WTC11 (cell line): ENCODE measurements at places on chromosomes 13 and 19. TPM values are rescaled to one million over a fixed set of nuclear protein-coding genes. Genes with fewer than 3 reads are reported as not detected.

DNA sequence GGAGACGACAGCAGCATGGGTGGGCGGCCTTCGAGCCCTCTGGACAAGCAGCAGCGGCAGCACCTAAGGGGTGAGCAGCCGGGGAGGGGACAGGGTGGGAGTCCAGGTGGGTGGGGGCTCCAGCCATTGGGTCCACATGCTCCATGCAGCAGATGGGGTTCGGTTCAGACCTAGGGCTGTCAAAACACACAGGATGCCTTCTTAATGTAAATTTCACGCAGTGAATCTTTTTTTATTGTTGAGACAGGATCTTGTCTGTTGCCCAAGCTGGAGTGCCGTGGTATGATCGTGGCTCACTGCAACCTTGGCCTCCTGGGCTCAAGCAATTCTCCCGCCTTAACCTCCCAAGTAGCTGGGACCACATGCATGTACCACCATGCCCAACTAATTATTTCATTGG is 15.9 kb downstream of the PGLS start:
- H3K27ac ChIP-seq, result no peak overlapping the region
- peaks cover 3% of the 10 kb centered on the region; the same call in 1 of the 2 replicates for H3K36me3 ChIP-seq
- no peak for DNase-seq

GRCh38 chr13:71714802-71715375 is 152.1 kb downstream of the DACH1 start:
- no peak overlapping the region for H3K27ac ChIP-seq
- H3K27me3 ChIP-seq, result no peaks in the 10 kb centered on the region
- DNase-seq, result no peak

DNA sequence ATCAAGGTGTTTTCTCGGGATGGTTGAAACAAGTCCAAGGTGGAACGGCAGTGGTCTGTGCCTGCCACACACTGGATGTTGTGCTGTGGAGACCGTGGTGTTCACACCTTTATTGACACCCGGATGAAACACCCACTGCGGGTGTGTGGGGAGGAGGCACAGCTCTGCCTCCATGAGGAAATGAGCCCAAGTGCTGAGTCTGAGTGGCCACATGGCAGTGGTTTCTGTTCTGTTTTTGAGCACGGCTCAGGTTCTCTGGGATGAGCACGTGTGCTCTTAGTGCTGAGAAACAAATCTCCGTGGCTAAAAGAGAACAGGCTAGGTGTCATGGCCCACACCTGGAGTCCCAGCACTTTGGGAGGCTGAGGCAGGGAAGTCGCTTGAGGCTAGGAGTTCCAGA is 29.5 kb downstream of the UPF1 start:
- no peaks in the 10 kb centered on the region for H3K27me3 ChIP-seq
- H3K36me3 ChIP-seq, result peaks cover 54% of the 10 kb centered on the region
- no peaks in the 10 kb centered on the region for H3K4me1 ChIP-seq
- H3K4me3 ChIP-seq, result no peak overlapping the region

CATSPERD gene
- total RNA-seq, result 0.50 TPM in 1 of 3 replicates, not detected in the others

GRCh38 chr13:27956576-27957300 is 12.4 kb downstream of the CDX2 start:
- H3K4me1 ChIP-seq, result peaks cover 18% of the 10 kb centered on the region
- no peaks in the 10 kb centered on the region for H3K36me3 ChIP-seq

GRCh38 chr13:29621051-29621800 is 25.7 kb upstream of the SLC7A1 start:
- H3K27me3 ChIP-seq, result no peaks in the 10 kb centered on the region
- no peak overlapping the region for H3K27ac ChIP-seq
- H3K4me3 ChIP-seq, result no peak overlapping the region

DNA sequence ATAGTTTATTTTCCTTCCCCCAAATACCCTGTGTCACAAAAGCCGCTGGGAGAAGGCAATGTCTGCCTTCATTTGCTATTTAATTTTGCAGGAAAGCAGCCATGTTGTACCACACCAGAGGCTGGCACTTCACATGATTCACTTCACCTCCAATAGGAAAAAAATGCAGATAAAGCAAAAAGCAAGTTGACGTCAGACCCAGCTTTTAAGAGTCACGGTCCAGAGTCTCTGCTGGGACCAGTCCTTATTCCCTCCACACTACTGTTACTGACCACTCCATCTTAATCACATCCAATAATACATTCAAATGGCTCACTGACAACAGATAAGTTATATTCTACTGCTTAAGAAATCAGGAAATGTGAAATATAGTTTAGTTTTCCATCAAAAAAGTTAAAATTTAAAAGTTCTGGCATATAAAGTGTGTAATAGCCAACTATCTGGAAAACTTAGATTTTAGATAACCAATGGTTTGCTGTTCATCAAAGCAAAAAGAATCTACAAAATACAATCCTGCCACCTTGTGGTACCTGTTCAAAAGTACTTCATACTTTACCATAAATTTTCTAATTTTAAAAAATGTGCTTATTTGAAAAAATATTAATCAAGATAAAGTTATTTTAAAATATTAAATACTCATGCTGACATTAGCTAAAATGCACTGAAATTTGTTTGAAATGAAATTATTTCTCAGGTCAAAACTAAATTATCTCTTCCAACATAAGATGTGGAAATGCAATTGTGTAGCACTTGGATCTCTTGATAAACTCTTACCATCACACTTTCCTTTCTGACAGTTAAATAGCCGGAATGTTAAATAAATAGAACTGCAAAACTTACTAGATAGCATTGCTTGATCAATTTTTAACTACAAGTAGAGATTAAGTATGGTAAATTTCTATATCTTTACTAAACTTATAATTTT is 97.3 kb downstream of the SERP2 start:
- peaks cover 26% of the 10 kb centered on the region for H3K4me1 ChIP-seq
- H3K27me3 ChIP-seq, result no peaks in the 10 kb centered on the region
- DNase-seq, result no peak
- peaks cover 3% of the 10 kb centered on the region for H3K36me3 ChIP-seq
- no peak overlapping the region for H3K4me3 ChIP-seq
- H3K27ac ChIP-seq, result no peak overlapping the region

GRCh38 chr13:113121928-113122471 is 599 bp upstream of the F10 start:
- no peaks in the 10 kb centered on the region for H3K36me3 ChIP-seq
- DNase-seq, result no peak
- H3K4me1 ChIP-seq, result peaks cover 9% of the 10 kb centered on the region
- H3K27me3 ChIP-seq, result no peaks in the 10 kb centered on the region; the same call in 1 of the 2 replicates
- no peak overlapping the region for H3K4me3 ChIP-seq

PRX gene
- total RNA-seq, result 8.2 to 8.4 TPM (median 8.3 TPM) in 3 replicates

GRCh38 chr19:16330368-16330801 is 5.8 kb downstream of the KLF2 start:
- H3K27ac ChIP-seq, result no peak overlapping the region
- H3K4me3 ChIP-seq, result no peak overlapping the region
- no peaks in the 10 kb centered on the region for H3K36me3 ChIP-seq

PSG7 gene
- not detected in 3 replicates for total RNA-seq

FBN3 gene
- total RNA-seq, result 54.8 to 67.3 TPM (median 62.2 TPM) in 3 replicates

SRRM5 gene
- total RNA-seq, result 0.34 to 0.44 TPM (median 0.42 TPM) in 3 replicates

- H3K4me3 ChIP-seq, result no peak overlapping the region
- no peaks in the 10 kb centered on the region for H3K36me3 ChIP-seq
- DNase-seq, result peak; percentile 22
- peaks cover 11% of the 10 kb centered on the region for H3K4me1 ChIP-seq
Measured at GRCh38 chr13:111904701-111905608, 162.0 kb upstream of the SOX1 start.

C19orf85 gene
- total RNA-seq, result 2.1 to 2.5 TPM (median 2.2 TPM) in 3 replicates

DNA sequence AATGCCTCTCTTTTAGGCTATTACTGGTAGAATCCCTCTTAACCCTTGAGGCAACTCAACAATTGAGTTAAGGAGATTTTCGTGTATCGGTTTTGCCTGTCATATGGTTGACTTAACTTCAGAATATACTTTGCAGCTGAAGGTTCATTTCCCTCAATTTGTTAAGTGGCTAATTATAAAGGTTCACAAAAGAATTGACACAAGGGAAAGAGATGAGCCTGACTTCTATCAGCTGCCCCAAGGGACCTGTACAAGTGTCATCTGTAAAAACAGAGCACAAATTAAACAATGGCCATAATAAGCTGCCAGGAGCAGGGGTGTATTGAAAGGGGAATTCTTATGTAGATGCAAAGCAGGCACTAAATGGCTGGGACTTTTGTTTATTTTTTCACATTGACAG is 334.8 kb upstream of the OBI1 start:
- DNase-seq, result no peak
- no peaks in the 10 kb centered on the region for H3K27me3 ChIP-seq
- H3K36me3 ChIP-seq, result no peaks in the 10 kb centered on the region
- peaks cover 22% of the 10 kb centered on the region for H3K4me1 ChIP-seq

CEACAM4 gene
- total RNA-seq, result not detected in 3 replicates

GRCh38 chr19:43362179-43362578 is 8.7 kb downstream of the CD177 start:
- no peaks in the 10 kb centered on the region; the same call in 1 of the 2 replicates for H3K27me3 ChIP-seq
- DNase-seq, result no peak
- H3K27ac ChIP-seq, result no peak overlapping the region
- H3K4me1 ChIP-seq, result peaks cover 28% of the 10 kb centered on the region

ZFP14 gene
- 7.9 to 9.6 TPM (median 8.5 TPM) in 3 replicates for total RNA-seq

GRCh38 chr19:1088416-1089010 is 6.7 kb downstream of the POLR2E start:
- H3K36me3 ChIP-seq, result peaks cover 17% of the 10 kb centered on the region
- no peak overlapping the region for H3K27ac ChIP-seq
- H3K4me3 ChIP-seq, result no peak overlapping the region
- no peak for DNase-seq

- H3K36me3 ChIP-seq, result no peaks in the 10 kb centered on the region
- no peak overlapping the region for H3K27ac ChIP-seq
- H3K27me3 ChIP-seq, result no peaks in the 10 kb centered on the region
Measured at GRCh38 chr13:29907670-29908069, 57.3 kb upstream of the UBL3 start.

GRCh38 chr19:16327911-16328823 is 3.5 kb downstream of the KLF2 start:
- H3K27ac ChIP-seq, result no peak overlapping the region
- H3K4me3 ChIP-seq, result no peak overlapping the region
- H3K4me1 ChIP-seq, result 0 out of 2 replicates have a peak, but pooled peaks cover 5% of the 10 kb centered on the region

GRCh38 chr19:32626969-32627368 is 46.0 kb downstream of the PDCD5 start:
- no peaks in the 10 kb centered on the region for H3K4me1 ChIP-seq
- no peak for DNase-seq
- H3K36me3 ChIP-seq, result peaks cover 44% of the 10 kb centered on the region
- H3K27me3 ChIP-seq, result no peaks in the 10 kb centered on the region
- H3K4me3 ChIP-seq, result no peak overlapping the region

POGLUT2 gene
- 17.2 to 21.8 TPM (median 20.8 TPM) in 3 replicates for total RNA-seq

DNA sequence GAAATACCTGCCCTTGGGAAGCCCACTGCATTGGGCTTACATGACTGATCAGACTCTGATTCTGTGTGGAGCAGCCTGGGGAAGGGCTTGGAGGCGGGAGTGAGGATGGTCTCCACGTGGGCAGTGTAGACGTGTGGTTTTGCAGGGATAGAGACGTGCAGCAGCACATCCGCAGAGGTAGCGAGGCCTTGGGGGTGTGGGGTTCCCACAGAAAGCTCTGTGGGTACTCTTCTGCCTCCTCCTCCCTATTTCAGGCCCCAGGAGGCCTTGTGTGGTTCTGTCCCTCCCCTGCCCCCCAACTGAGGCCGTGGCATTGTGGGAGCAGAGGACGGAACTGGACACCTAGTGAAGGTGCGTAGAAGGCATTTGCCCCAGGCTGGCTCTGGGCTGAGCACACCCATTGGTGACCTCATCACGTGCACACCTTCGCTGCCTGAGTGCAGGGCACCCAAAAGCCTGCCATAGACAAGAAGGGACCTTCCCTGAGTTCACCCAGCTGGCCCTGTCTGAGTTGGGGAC is 28.9 kb downstream of the PPP1R37 start:
- H3K27ac ChIP-seq, result peak overlapping the region; percentile 65; the same call in 1 of the 2 replicates
- H3K36me3 ChIP-seq, result no peaks in the 10 kb centered on the region
- no peaks in the 10 kb centered on the region for H3K27me3 ChIP-seq
- peaks cover 10% of the 10 kb centered on the region for H3K4me1 ChIP-seq

DNA sequence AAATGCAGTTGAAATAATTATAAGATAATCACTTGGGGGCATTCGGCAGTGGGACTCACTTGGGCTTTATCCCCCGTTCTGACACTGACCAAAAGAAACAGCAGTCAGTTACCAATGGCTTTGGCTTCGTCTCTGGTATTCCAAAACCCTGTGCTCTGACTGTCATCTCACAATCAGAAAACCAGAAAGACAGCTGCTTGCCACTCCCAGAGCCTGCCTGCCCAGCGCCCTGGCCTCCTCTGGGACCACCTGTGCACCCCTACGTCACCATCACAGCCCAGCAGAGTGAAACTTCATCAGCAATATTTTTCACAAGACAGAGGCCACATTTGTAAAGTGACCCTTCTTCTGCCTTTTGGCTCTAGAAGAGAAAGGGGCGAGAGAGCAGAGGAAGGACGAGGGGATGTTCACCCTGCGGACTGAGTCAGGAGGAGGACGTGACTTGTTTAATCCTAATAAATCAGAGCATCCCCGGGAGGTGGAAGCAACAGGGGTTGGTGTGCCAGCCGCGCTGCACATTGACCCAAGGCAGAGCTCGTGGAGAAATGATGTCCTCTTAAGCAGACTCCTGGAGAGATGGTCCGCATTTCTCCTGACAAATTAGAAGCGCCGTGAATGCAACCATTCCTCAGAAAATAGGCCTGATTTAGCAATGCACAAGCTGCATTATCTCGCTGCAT is 397.8 kb upstream of the ZNF507 start:
- no peaks in the 10 kb centered on the region for H3K27me3 ChIP-seq
- DNase-seq, result no peak
- peaks cover 11% of the 10 kb centered on the region for H3K4me1 ChIP-seq
- H3K36me3 ChIP-seq, result peaks cover 3% of the 10 kb centered on the region

GRCh38 chr13:22014469-22014868 is 343.6 kb downstream of the FGF9 start:
- H3K4me3 ChIP-seq, result no peak overlapping the region
- no peaks in the 10 kb centered on the region for H3K36me3 ChIP-seq
- no peaks in the 10 kb centered on the region for H3K27me3 ChIP-seq
- peaks cover 5% of the 10 kb centered on the region; the same call in 1 of the 2 replicates for H3K4me1 ChIP-seq
- H3K27ac ChIP-seq, result no peak overlapping the region

- H3K36me3 ChIP-seq, result no peaks in the 10 kb centered on the region
- no peak overlapping the region for H3K4me3 ChIP-seq
- H3K4me1 ChIP-seq, result peaks cover 8% of the 10 kb centered on the region
- H3K27ac ChIP-seq, result no peak overlapping the region
- no peaks in the 10 kb centered on the region for H3K27me3 ChIP-seq
- DNase-seq, result no peak
Measured at GRCh38 chr13:35621989-35622388, 145.5 kb upstream of the MAB21L1 start.
